ENCODE measurements at places on chromosomes 4 and X.

- DNase-seq: no peak
Measured at GRCh38 chrX:51487960-51488267, 8.5 kb downstream of the NUDT11 start.

- DNase-seq: no peak
Measured at GRCh38 chrX:2913118-2913517, 16.0 kb downstream of the ARSD start.

DNA sequence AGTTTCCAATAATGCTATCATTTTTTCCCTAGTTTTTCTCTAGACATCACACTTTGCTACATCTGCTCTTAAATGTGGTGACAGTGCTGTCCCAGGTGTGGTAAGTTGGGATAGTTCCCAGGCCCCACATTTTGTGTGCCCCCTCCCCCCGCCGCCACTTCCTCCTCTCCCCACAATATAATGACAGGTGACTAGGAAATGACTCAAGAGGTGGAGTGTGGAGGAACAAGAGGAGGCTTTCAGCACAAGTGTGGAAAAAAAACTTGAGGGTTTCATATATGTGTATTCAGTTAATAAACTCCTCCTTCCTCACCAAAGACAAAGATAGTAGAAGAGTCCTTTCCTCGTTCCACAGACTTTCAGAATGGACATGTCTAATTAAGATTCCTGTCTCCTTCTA lies 18.3 kb upstream of the IL21 start:
- peak; percentile 59 for DNase-seq

- DNase-seq: peak; percentile 50
Measured at GRCh38 chr4:118834960-118835569, 861 bp downstream of the SEC24D start.

GRCh38 chr4:133555671-133556070 lies 406.6 kb downstream of the PCDH10 start:
- DNase-seq: no peak

- DNase-seq: no peak
Measured at GRCh38 chr4:39559626-39560025, 32.4 kb upstream of the UGDH start.

DNA sequence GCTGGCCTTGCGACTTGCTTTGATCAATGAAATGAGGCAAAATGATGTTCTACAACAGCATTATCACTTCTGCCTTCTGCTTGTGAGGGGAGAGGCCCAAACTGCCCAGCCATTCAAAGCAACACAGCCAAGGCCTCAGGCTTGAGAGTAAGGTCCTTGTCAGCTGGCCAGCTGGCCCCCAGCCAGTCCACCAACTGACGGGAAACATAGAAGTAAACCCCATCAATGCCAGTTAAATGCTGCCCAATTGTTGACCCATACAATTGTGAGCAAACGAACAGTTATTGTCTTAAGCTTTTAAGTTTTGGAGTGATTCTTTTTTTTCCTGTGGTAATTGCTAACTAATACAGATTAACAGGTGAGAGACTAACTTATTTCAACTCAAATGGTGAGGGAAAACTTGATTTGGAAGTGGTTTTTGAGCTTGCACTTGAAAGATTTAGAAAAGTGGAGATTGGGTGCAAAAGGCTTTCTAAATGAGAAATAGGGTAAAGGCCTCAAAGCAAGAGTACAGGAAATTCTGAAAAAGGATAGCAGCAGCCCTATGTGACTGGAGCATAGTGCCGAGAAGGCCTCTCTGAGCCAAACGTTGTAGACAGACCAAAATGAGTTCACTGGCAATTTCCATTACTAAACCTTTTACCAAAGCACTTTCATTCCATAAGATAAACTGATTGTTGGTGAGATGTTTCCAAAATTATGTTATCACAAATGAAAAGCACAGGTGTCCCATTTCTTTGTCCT lies 66.9 kb downstream of the ARHGEF38 start:
- DNase-seq: no peak

- DNase-seq: no peak
Measured at GRCh38 chr4:156924774-156925315, 46.8 kb downstream of the PDGFC start.

- DNase-seq: no peak
Measured at GRCh38 chrX:50475208-50475607, 4.6 kb upstream of the DGKK start.

DNA sequence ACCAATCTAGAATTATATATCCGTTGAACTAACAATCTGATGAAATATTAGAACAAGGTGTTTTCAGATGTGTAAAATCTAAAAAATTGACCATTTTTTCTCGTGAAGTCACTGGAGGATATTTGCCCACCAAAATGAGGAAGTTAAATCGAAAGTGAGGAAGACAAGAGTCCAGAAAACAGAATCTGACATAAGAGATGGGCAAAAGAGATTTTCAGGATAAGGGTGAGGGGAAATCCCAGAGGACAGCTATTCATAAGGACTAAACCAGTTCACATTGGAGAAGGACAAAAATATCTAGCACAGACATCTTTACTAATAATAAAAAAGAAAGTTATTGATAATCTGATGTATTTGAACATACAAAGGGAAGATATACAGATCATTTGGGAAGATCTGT lies 18.7 kb upstream of the ALG13 start:
- DNase-seq: no peak
